ENCODE measurements at places on chromosomes 12 and 14.

DNA sequence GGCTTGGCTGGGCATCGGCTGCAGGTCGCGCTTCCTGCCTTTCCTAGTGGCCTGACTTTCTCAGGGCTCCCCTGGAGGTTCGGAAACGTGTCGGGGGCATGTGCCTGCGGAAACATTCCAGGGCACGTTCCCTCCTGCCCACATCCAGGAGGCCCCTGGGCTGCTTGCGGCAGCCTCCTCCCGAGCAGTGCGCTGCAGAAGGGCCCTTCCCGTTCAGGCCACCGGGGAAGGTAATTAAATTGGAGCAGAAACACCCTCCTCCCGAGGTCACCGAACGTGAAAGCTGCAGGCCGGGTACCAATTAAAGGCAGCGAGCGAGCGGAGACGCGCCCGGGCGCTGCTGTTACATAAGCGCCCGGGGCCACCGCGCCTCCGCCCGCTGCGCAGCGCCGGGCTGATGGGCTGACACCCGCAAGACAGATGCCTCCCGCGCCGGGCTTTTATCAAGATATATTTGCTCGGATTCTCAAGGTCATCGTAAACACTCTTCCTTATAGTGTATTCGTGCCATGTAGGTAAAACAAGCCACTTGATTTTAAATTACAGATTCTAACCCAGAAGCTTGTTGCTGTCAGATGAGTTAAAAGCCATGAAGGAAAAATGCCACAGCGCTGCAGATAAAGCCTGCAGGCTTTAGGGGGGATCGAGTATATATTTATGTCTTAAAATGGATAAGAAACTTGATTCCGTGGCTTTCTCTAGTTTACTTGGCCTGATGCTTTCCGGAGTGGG, 31.4 kb downstream of the SSPN start:
- DNase-seq: no peak

DNA sequence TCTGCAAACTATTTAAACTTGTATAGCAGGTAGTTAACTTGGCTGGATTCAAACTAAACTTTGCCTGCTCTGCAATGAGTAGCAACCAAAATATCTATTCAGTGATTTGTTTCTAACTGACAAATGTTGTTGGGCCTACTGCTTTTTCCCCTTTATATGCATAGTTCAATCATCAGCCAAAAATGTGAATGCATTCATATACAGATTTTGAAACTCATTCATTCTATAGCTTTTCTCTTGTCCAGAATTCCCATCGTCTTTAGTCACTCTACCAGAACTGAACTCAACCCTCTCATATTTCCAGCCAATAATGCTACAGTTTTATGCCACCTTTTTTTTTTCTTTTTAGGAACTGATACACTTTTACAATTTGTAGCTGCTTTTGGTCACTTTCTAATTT, 599.8 kb downstream of the RPL10L start:
- peak; percentile 39 for DNase-seq

DNA sequence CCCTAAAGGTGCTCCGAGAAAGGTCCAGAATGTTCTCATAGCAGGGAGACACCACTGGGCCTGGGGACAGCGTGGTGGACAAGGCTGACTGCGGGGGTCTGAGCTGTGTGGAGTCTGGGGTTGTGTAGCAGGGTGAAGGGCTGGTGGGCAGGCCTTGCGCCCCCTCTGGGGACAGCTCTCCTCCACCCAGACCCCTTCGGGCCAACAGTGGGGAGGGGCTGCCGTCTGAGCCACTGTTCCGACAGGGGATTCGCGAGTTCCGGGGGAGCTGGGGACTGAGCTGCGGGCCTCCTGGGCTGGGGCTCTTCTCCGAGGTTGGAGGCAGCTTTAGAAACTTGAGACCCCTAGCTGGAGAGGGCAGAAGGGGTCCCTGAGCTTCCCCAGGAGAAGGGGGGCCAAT, 32.1 kb downstream of the NCKAP5L start:
- DNase-seq: no peak

GRCh38 chr14:74275241-74275841, 27.4 kb downstream of the ABCD4 start:
- DNase-seq: peak; percentile 77

DNA sequence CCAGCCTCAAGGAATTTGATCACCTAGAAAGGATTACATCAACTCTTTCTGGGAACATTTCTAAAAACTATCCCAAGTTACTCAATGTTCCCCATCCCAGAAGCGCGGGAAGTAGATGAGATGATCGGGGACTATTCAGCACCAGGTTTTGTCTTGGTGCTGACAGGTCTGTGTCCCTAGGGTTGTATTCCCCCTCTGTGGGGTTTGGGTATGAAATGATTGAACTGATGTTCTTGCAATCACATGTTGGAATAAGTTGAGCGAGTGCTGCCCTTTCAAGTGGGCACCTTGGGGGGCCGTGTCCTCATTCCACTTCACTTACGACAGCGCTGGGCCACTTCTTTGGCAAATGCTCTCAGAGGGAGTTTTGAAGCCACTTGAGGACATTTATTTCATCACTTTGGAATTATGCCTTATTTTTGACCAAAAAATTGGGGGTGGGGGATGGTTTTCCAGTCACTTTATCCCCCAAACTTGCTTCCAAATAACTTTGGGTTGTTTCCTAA, 69.8 kb downstream of the RFX4 start:
- no peak for DNase-seq

DNA sequence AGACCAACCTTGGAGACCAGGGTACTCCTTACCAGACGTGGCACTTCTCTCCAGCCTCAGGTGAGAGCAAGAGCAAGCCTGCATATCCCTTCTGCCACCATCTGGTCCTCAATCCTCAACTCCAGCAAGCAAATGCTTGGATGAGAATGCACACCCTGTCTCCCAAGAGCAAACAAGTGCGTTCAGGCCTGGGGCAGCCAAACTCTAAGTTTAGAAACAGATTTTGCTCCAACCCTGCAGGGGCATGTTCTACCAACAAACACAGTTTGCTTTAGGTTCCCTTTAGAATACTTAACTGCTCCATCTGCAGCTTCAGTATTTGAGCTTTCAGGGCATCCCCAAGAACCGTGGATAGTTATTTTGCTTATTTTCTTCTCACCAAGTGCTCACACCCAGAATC, 55.9 kb upstream of the FICD start:
- no peak for DNase-seq

DNA sequence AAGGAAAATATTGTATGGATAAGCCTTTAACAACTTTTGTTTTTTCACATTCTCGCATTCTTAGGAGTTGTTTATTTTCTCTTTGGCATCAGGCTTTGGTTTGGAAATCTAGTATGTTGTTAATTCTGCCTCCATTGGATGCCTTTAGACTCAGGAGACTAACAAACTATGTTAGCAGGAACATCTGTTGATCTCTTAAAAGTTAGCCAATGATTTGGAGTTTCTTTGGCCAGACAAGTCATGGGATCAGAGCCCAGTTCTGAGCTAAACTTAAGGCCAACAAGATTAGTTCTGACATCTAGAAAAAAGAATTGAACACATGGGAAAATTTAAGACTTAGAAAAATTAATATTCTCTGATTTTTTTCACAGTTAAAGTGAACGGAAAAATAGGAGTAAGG, 35.3 kb upstream of the STRAP start:
- no peak for DNase-seq

DNA sequence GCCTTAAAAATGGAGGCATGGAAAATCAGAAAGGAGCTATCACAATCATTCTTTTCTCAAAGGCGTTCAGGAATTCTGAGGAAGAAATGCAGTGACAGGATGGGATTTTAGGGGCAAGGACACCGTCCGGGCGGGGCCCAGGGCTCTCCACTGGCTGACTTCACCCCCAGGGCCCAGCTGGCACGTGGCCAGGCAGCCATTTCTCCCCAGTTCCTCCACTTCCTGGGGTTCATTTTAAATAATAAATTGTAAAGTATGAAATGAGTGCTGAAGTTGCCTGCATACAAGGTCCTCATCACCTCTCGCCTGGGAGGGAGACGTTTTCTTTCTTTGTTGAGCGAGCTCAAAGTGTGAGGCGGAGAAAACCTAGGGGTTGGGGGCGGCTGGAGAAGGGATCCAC, 73.8 kb downstream of the WDR20 start:
- DNase-seq: no peak

DNA sequence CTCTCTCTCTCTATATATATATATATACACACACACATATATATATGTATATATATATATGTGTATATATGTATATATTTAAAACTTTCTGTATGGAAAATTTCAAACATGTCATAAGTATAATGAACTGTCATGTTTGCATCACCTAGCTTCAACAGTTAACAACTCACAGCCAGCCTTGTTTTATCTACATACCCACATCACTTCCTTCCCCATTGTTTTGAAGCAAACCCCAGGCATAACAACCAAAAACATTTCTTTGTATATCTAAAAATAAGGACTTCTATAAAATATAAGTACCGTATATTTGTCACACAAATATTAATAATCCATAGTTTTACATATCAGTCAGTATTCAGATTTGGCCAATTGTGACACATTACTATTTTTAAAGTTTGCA, 57.4 kb downstream of the PAPOLA start:
- no peak for DNase-seq
